Naive thymus-derived CD8-positive, alpha-beta T cell (primary cell): ENCODE measurements at places on chromosomes 6 and 20. TPM values are rescaled to one million over a fixed set of nuclear protein-coding genes. Genes with fewer than 3 reads are reported as not detected.

DNA sequence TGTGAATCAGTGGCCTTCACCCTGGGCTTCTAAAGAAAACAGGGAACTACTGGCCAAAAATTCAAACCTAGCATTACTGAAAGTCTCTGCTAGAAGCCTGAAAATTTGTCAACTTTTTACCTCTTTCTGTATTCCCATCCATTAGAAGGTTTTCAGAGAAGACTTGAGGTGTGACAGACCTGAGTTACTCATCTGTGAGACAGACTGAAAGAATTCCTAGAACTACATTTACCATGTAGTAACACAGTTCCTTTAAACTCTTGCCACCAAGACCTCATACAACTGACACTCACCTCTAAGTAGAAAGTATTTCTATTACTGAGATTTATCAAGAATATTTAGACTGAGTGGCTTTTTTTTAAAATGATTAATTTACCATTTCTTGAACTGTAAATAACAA, 4.5 kb downstream of the DPM1 start:
- no peak for DNase-seq

DNA sequence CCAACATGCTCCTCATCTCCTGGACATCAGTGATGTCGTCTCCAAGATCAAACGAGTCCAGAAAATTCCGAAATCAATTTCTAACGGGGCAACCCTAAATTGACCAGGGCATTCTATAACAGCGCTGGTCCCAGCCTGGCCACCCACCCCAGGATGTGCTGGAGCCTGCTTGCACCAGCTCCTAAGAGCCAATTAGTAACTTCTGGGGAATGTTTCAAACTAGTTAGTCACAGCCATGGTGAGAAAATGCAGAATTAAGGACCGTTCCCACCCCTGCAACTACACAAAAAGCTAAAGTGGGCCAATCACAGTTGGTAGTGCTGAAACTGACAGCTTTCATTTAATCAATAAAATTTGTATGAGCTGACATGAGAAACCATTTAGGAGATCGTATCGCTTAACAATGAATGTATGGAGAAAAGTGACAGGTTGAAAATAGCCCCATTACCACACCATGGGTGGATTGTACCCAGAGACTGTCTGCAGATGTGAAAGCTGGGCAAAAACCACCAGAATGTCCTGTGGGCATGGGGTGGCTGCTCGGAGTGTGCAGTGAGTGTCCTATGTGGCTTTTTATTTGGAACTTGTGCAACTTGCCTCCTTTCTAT, 165.7 kb upstream of the AFDN start:
- no peak for DNase-seq

DNA sequence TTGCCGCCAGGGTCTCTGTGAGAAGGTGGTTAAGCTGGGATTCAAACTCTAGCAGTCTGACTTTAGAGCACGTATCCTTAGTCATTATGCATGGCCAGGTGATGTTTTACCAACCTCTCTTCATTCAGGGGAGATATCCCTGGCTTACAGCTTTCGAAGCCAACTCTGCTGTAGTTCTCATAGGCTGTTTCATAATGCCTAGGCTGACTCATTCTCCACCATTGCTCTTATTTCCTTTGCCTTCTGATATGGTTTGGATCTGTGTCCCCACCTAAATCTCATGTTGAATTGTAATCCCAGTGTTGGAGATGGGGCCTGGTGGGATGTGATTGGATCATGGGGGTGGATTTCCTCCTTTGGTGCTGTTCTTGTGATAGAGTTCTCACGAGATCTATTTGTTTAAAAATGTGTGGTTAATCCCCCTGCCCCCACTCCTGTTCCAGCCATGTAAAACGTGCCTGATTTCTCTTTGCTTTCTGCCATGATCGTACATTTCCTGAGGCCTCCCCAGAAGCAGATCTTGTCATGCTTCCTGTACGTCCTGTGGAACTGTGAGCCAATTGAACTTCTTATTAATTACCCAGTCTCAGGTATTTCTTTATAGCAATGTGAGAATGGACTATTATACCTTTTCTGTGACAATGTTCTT, 94.6 kb upstream of the MAN1A1 start:
- DNase-seq, result no peak

- DNase-seq, result no peak
Observed at GRCh38 chr6:119934816-119935215, 585.3 kb upstream of the MAN1A1 start.

DNA sequence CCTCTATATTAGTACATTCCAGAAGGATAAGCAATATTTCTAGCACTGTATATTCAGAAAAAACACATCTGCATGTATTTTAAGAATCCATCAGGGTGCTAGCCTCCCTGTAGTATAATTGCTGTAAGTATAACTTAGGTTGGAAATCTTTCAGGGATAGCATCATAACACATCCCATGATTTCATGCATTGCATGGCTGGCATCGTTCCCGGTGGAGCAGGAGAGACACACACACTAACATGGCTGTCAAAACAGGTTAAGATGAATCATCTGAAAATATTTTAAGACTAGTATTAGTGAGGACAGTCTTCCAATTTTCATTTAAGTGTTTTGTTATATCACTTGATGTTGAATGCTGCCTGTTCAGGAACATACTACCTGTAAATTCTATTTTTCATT, 32.1 kb upstream of the CENPW start:
- no peak for DNase-seq

GRCh38 chr20:35015863-35016193, 60.2 kb downstream of the MYH7B start:
- DNase-seq, result no peak

The FOXP4 gene
- total RNA-seq, result 5.1 TPM

The MCHR2 gene
- not detected for total RNA-seq

The LBP gene
- total RNA-seq, result not detected

The OR2J2 gene
- not detected for total RNA-seq
